Renal cortical epithelial cell (primary cell): ENCODE measurements at places on chromosomes 4 and X.

- DNase-seq: no peak
Observed at GRCh38 chrX:110120025-110120424, 117.1 kb downstream of the TMEM164 start.

GRCh38 chr4:161894014-161894413, 269.8 kb downstream of the FSTL5 start:
- no peak for DNase-seq

DNA sequence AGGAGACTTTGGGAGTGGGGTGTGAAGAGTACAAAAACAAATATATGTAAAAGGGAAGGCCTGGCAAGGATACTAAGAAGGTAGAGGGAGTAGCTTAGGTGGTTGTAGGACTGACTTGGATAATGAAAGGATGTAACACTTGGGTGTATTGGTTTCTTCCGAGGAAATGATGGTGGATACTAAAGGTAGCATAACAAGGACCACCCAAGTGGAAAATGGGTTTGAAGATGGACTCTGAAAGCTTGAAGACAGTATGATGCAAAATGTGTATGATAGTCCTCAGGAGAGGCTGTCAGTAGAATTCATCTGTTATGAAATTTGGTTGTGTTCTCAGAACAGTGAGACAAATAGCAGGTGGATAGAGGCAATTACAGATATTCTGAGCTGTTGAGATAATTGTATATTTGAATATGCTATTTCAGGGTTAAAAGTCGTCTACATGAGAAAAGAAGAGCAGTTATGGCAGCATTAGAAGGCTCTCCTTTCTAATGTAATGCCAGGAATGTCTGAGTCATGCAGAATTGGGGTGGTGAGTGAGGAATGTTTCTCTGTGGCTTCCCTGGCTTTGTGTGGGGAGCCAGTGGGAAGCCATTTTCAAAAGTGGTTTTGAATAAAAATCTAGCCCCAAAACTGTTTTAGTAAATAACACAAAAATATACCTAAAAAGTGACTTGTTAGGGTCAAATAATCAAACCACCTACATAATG, 75.6 kb downstream of the FHIP1A start:
- DNase-seq: peak; percentile 87

GRCh38 chr4:120435179-120435578, 368.5 kb upstream of the MAD2L1 start:
- no peak for DNase-seq

DNA sequence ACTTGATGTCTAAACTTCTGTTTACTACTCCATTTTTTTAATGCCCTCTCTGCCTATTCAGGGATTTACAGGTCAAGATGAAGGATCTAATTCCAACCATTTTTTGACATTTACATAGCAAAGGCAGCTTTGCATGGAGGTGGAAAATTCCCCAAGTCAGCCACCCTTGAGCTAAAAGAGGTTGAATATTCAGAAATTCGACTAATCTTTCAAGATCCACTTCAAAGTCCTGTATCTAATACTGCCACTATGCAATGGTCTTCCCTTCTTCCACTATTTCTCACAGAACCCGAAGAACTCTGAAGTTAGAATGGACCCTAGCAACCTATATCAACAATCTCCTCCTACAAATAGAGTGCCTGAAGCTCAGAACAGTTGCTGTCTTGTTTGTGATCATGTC, 21.6 kb downstream of the CFAP97 start:
- no peak for DNase-seq

- DNase-seq: peak; percentile 81
Observed at GRCh38 chr4:139295206-139295941, 5.9 kb upstream of the NAA15 start.

GRCh38 chr4:17206829-17207801, 304.8 kb downstream of the QDPR start:
- no peak for DNase-seq

- peak; percentile 22 for DNase-seq
Observed at GRCh38 chrX:3518870-3519269, 172.4 kb upstream of the MXRA5 start.

GRCh38 chr4:78644744-78645330, 93.3 kb downstream of the ANXA3 start:
- DNase-seq: peak; percentile 83

DNA sequence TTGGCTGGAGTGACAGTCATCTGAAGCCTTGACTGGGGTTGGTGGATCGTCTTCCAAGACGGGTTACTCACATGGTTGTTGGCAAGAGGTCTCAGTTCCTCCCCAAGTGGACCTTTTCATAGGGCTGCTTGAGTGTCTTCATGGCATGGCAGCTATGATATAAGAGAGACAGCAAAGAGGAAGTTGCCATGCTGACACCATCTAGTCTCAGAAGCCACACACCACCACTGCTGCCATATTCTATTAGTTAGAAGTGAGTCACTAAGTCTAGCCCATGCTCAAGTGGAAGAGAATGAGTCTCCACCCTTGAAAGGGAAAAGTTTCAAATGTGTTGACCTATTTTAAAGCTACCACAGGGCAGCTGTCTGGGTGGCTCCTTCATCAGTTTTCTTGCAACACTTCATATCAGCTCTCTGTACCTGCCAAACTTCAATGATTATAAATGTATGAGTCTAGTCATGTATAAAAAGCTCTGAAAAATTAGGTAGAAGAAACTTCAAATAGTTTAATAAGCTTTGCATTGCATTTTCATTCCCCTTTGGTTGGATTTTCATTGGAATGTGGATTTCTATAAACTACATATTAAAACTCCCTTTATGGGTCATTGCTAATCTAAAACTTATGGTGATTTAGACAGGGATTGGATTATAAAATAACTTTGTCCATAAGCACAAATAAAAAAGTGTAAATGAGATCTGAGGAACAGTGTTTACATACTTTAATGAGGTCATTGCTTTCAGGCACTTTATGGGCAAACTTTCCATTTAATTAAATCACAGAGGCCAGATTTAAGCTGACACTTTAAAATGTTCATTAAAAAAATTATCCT, 68.0 kb upstream of the ATXN3L start:
- DNase-seq: no peak

- DNase-seq: no peak
Observed at GRCh38 chr4:177097291-177097690, 212.4 kb upstream of the NEIL3 start.

GRCh38 chr4:109065006-109065405, 237.5 kb downstream of the COL25A1 start:
- DNase-seq: no peak

- no peak for DNase-seq
Observed at GRCh38 chr4:37659696-37660095, 26.5 kb downstream of the RELL1 start.

- DNase-seq: no peak
Observed at GRCh38 chrX:129798888-129799287, 19.1 kb downstream of the SASH3 start.

DNA sequence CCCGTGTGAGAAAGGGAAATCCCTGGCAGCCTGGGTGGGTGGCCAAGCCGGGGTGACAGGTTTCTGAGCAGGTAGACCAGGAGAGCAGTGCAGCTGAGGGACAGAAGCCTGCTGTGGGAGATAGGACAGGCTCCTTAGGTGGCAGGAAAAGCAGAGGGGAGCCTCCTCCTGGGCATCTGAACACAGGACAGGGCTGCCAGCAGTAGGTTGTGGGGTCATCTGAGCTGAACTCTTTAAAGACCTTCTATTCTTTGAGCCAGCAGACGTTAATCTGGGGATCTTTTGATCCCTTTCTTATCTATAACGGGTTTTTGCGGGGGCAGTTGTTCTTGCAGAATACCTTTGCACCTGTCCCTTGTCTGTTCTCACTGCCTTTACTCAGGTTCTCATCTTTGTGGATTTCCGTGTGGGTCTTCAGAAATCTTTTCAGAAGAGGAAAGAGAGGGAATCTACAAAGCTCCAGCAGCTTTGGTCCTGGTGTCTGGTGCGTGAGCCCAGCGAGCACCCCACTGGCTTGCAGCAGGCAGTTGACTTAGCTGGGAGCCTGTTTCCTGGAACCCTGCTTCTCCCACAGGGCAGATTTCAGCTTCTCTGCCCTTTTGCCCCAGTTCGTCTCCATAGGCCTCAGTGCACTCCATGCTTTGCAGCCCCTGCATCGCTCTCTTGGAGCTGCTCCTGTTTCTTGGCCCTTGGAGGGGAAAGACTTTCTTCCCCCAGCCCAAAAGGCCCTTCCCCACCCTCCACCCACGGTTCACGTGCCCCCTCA, 35.8 kb upstream of the TADA2B start:
- DNase-seq: no peak

DNA sequence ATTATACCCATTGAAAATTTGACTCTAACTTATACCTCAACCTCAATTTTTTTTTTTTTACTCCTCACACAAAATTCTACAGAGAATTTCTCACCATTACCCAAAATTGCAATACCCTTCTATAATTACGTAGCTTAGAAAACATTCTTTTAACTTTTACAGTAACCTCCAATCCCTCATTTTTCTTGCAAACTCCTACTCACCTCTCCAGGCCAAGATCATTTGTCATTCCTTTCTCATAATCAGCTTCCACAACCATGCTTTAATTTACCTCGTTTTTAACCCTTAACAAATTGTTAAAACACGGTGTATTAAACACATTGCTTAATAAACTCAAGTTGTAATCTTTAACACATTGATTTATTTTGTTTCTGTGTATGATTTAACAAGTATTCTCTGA, 289.7 kb upstream of the TRAM1L1 start:
- no peak for DNase-seq

- DNase-seq: no peak
Observed at GRCh38 chr4:10942156-10942555, 257.6 kb upstream of the CLNK start.

- peak; percentile 22 for DNase-seq
Observed at GRCh38 chrX:153521034-153521433, 3.6 kb downstream of the ATP2B3 start.

GRCh38 chr4:17489721-17490120, 22.2 kb downstream of the QDPR start:
- no peak for DNase-seq

- DNase-seq: no peak
Observed at GRCh38 chr4:10336471-10336870, 120.8 kb downstream of the ZNF518B start.

- no peak for DNase-seq
Observed at GRCh38 chr4:4864443-4864939, 5.0 kb downstream of the MSX1 start.

DNA sequence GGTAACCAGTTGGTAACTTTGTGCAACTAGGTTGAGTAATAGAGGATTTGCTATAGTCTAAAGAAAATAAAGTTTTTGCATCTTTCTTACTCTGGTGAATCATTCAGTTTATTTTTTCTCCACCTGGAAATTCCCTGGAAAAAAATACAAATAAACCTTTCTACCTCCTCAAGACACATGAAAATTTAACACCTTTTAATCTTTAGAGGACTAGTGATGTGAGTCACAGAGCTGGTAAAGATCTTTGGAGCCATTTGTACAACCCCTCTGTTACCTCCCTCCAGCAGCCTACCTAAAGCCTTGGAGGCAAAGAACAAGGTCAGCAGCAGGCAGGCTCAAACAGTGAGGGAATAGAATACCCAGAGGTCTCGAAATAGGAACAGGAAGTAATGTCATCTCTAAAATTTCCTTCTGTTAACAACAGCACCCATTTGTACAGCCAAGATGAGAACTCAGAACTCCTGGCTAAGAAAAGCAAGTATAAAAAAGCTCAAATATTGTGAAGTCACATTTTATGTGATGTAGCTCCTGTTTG, 10.2 kb upstream of the MAOB start:
- DNase-seq: peak; percentile 53

DNA sequence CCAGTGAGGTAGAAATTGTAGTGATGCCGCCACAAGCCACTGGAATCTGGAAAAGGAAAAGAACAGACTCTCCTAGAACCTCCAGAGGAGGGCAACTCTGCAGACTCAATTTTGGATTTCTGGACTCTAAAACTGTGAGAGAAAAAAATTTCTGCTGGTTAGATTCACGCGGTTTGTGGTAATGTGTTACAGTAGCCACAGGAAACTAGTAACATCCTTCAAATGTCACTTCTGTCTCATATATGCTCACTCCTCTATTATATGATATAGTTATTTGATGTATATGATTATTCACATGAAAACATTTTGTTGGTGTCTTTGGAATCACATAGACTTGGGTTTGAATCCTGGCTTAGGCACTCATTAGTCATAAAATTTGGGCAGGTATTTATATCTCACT, 18.8 kb downstream of the LDOC1 start:
- no peak for DNase-seq

DNA sequence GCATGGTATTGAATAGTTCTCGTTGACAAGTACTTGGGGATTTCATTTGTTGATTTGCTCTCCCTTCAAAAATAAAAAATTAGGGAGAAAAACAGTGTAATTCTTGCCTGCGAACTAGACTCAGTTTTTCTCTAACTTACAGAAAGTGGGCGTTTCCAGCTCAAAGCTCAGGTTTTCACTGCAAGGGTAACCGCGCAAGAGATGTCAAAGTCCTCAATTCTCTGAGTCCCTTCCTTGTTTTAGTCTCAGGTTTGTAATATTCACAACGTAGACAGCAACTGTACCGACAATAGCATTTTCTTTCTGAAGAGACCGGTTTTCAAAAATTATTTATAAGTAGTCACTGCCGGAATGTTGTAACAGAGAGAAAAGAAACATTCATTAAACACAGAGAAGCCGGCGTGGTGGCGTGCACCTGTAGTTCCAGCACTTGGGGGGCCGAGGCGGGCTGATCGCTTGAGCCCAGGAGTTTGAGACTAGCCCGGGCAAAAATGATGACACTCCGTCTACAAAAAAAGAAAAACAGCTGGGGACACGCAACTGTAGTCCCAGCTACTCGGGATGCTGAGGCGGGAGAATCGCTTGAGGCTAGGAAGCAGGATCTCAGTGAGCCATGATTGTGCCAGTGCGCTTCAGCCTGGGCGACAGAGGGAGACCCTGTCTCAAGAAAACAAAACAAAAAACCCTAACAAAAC, 774 bp downstream of the ZCCHC4 start:
- DNase-seq: peak; percentile 14

DNA sequence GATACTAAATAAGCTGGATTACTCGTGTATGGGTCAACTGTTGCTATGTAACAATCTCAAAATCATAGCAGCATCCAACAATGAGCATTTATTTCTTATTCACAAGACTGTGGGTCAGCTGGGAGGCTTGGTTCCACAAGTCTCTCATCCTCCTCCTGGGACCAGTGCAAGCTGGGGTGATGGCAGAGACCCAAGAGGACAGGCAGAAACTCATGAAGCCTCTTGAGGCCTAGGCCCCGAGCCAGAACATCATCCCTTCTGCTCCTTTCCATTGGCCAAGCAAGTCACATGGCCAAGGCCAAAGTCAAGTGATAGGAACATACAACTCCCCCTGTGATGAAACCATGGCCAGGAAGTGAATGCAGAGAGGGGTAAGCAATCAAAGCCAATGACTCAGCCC, 422.1 kb downstream of the BCOR start:
- DNase-seq: no peak

GRCh38 chrX:1754077-1754476, 139.2 kb downstream of the ASMT start:
- no peak for DNase-seq

GRCh38 chr4:1294424-1294823, 4.7 kb downstream of the MAEA start:
- no peak for DNase-seq

DNA sequence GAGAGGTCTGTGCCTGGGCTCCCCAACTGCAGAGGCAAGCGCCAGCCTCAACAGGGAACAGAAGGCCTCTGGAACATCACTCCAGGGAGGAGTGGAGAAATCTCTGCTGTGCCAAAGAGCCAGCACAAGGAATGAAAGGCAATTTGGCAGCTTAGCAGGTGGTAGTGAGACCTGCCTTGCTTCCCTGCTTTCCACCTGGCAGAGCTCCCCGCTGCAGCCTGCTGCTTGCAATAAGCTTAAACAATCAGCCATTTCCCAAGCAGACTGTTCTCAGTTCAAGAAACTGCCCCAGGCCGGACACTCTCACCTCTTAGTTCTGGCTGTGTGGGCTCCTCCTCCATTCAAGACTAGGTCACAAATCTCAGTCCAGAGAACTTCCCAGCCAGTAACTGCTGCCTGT, 370.6 kb downstream of the MAGEB5 start:
- peak; percentile 13 for DNase-seq

- DNase-seq: no peak
Observed at GRCh38 chrX:96182366-96182765, 502.3 kb upstream of the DIAPH2 start.
